ENCODE measurements at places on chromosomes 2 and 18.

- no peak for DNase-seq
Observed at GRCh38 chr2:48265169-48266030, 264.6 kb upstream of the STON1 start.

- DNase-seq = no peak
Observed at GRCh38 chr18:35185771-35186170, 55.1 kb upstream of the ZNF397 start.

DNA sequence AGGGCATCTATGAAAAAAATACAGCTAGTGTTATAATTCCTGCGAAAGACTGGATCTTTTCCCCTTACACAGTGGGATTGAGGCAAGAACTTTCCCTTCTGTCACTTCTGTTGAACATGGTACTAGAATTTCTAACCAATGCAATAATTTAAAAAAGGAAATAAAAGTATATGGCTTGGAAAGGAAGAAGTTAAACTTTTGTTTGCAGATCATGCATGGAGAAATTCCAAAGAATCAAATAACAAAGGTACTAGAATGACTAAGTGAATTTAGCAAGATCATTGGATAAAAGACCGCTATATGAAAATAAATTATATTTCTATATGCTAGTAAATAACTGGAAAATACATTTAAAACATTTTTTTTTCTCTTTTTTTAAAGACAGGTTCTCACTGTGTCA is 31.0 kb upstream of the SH3BP4 start:
- DNase-seq = no peak

- no peak for DNase-seq
Observed at GRCh38 chr2:2107627-2108026, 223.4 kb downstream of the MYT1L start.

GRCh38 chr2:217151509-217152206 is 291.8 kb upstream of the TNP1 start:
- no peak for DNase-seq

GRCh38 chr2:26978061-26978596 is 7.7 kb downstream of the MAPRE3 start:
- no peak for DNase-seq

- DNase-seq = no peak
Observed at GRCh38 chr2:105373895-105374401, 24.9 kb downstream of the FHL2 start.

DNA sequence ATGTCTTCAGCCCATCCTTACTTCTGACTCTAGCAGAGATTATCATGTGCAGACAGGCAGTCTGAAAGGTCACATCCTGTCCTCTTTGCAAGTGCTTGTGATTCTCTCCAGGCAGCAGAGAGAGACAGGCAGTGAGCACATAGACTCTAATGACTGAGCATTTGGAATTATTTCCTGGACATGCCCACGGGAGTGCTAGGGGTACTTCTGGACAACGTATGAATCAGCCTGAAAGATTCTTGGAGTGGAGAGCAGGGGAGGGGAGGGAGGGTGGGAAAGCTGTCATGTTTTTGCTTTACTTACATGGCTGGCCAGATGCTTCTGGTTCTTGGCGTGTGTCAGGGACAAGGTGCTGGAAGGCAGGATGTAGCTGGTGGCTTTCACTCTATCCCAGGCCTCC is 150.6 kb downstream of the RIF1 start:
- DNase-seq = peak; percentile 11

GRCh38 chr2:42813763-42814162 is 21.4 kb upstream of the HAAO start:
- DNase-seq = no peak

DNA sequence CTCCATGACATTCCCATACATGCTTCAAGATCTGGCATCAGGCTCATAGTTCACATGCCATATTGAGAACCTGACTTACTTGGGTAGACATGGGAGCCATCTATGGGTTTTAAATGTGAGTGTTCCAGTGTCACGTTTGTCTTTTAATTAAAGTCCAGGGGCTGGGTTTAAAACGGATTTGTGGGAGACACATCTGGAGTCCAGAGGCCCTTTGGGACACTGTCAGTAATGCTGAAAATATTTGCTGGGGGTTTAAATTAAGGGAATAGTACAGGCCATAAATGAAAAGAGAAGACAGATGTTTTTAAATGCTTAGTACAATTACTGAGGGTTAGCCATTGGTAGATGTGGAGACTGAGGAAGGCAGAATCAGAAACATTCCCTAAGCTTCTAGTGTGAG is 478.0 kb downstream of the PID1 start:
- DNase-seq = no peak

- DNase-seq = no peak
Observed at GRCh38 chr2:160064916-160065315, 2.5 kb upstream of the PLA2R1 start.

DNA sequence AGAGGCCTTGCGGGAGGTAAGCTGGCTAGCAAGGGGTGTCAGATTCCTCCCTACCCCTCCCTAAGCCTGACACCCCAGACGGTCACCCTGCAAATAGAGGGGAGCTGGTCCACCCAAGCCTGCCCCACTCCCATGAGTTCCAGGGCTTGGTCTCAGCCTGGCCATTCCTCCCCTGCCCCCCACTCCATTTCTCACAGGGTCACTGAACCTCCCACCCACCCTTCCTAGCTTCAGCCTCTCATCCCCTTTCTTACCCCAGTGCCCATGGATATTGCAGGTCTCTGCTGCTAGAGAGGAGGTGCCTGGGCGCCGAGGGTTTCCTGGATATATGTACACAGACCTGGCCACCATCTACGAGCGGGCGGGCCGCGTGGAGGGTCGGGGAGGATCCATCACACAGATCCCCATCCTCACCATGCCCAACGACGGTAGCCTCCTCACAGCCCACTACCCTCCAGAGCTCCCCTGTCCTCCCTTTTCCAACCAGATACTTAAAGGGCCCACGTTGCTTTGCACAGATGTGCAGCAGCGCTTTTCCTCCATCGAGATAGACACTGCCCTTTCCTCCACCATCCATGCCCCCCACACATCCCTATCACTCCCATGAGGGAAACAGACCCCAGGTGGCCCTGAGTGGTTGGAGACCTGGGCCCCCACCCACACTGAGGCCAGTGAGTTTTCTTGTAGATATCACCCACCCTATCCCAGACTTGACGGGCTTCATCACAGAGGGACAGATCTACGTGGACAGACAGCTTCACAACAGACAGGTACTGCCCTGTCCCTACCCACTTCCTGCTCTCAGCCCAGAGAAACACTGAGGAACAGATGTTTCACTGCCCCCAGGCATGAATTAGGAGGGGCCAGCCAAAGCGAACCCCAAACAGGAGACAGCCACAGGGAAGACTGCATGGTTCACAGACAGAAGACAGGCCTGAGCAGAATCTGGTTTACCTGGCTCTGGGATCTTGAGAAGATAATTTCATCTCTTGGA is 15.2 kb upstream of the ANKRD53 start:
- no peak for DNase-seq

- DNase-seq = no peak
Observed at GRCh38 chr2:53672881-53673522, 94.6 kb upstream of the CHAC2 start.
